ENCODE measurements at places on chromosomes 16 and 17.

DNA sequence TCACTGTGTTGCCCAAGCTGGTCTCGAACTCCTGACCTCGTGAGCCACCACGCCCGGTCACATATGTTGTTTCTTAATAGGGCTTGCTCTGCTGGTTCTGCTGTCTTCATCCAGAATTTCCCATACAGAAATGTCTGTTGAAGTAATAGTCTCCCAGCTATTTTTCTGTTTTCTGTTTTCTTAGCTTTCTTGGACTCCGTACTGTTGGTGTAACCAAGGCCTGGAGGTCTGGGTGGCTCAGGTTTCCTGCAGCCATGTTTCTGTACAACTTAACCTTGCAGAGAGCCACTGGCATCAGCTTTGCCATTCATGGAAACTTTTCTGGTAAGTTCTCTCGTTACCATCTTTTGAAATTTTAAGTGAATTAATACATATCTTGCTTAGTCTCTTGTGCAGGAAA lies 2.8 kb downstream of the SF3B3 start:
- no peak for DNase-seq

GRCh38 chr16:68447653-68448359 lies 502 bp downstream of the SMPD3 start:
- DNase-seq = no peak

DNA sequence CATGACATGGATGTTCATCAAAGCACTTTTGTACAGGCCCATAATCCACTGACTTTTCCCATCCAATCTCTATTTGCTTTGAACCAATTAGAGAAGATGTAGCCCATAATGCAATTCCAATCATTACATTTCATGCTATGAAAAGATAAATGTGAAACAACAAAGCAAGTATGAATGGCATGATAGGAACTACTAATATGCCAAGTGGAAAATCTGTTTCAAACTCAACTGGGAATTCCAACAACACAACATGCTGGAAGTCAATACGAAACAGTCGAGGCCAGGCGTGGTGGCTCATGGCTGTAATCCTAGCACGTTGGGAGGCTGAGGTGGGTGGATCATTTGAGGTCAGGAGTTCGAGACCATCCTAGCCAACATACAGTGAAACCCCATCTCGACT lies 39.6 kb upstream of the TMEM97 start:
- no peak for DNase-seq

GRCh38 chr17:4678448-4679026 lies 25.4 kb downstream of the PELP1 start:
- DNase-seq = no peak

GRCh38 chr16:9612267-9612666 lies 520.8 kb downstream of the HAPSTR1 start:
- no peak for DNase-seq

GRCh38 chr17:9050801-9051401 lies 29.6 kb downstream of the NTN1 start:
- no peak for DNase-seq

GRCh38 chr16:10708969-10709368 lies 14.2 kb upstream of the TEKT5 start:
- no peak for DNase-seq

- no peak for DNase-seq
These were observed 10.0 kb downstream of the SPOP start for GRCh38 chr17:49667854-49668253.

DNA sequence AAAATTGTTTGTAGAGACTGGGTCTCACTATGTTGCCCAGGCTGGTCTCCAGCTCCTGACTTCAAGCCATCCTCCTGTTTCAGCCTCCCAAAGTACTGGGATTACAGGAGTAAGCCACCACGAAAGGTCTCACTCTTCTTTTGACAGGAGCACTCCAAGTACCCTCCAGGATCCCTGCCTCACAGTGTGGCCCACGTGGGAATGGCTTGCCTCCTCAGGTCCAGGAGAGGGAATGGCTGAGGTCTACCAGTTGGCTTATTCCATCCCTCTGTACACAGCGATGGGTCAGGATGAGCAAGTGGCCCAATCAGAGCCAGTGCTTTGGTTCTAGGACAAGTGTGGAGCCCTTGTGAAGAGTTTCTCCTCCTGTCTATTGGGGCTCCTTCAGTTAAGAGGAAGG lies 73.7 kb upstream of the ZNF423 start:
- DNase-seq = no peak

- peak; percentile 65 for DNase-seq
These were observed 12.0 kb upstream of the CD300A start for GRCh38 chr17:74454197-74455024.

- no peak for DNase-seq
These were observed 9.2 kb upstream of the NF1 start for GRCh38 chr17:31085563-31085962.

GRCh38 chr16:76195056-76195455 lies 82.1 kb upstream of the CNTNAP4 start:
- DNase-seq = no peak

Measured in activated naive CD4-positive, alpha-beta T cell treated with anti-CD3 and anti-CD28 coated beads, Interleukin-2, amount 50 U/mL, for 16 hours (primary cell).